ENCODE measurements at places on chromosomes 5 and 9. TPM values are rescaled to one million over a fixed set of nuclear protein-coding genes. Genes with fewer than 3 reads are reported as not detected.

- DNase-seq: no peak
Measured at GRCh38 chr5:151068433-151069197, 12.2 kb downstream of the TNIP1 start.

- DNase-seq: no peak
Measured at GRCh38 chr5:105868038-105868780, 1802.5 kb downstream of the EFNA5 start.

DNA sequence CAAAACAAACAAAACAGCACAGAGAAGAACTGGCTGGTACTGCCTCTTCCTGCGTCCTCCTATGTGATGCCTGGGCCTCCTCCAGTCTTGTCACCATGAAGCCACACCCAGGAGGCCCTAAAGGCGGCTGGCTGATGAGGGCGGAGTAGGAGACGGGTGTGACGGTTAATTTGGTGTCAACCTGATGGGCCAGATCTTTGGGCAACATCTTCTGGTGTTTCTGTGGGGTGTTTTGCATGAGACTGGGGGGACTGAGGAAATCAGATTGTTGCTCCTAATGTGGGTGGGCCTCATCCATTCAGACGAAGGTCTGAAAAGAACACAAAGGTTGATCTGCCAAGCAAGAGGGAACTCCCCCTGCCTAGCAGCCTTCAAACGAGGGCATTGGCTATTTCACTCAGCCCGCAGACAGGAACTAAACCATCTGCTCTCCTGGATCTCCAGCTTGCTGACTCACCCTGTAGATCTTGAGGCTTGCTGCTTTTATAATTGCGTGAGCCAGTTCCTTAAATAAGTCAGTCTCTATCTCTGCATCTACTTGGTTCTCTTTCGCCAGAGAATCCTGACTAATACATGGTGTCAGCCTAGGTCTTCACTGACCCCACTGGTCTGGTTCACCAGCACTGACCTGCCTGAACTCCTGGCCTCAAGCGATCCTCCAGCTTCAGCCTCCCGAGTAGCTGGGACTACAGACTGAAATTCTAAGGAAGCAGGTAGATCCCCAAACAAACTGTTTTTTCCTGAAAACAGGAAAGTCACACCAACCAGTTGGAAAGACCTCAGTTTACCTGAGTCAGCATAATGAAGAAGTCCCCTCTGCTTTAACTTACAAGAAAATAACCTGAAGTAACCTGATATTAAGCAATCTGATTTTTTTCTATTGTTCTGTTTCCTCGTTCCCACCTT lies 12.8 kb upstream of the ZFP62 start:
- DNase-seq: peak; percentile 53

The FGF10 gene
- total RNA-seq: not detected

The MYOZ3 gene
- total RNA-seq: not detected

The KCTD16 gene
- 0.32 TPM for total RNA-seq
